ENCODE measurements at places on chromosomes 5 and 9. TPM values are rescaled to one million over a fixed set of nuclear protein-coding genes. Genes with fewer than 3 reads are reported as not detected.

Gene FAM151B
- 1.3 TPM for total RNA-seq

Gene ADCY2
- not detected for total RNA-seq

Gene C9
- not detected for total RNA-seq

Gene CAPSL
- total RNA-seq = not detected

Gene IL4
- not detected for total RNA-seq
